ENCODE measurements at places on chromosomes 5 and 9.

GRCh38 chr5:96597438-96598020 lies 64.6 kb upstream of the CAST start:
- no peak for DNase-seq

- no peak for DNase-seq
Observed at GRCh38 chr5:89758146-89758545, 651.4 kb downstream of the CETN3 start.

DNA sequence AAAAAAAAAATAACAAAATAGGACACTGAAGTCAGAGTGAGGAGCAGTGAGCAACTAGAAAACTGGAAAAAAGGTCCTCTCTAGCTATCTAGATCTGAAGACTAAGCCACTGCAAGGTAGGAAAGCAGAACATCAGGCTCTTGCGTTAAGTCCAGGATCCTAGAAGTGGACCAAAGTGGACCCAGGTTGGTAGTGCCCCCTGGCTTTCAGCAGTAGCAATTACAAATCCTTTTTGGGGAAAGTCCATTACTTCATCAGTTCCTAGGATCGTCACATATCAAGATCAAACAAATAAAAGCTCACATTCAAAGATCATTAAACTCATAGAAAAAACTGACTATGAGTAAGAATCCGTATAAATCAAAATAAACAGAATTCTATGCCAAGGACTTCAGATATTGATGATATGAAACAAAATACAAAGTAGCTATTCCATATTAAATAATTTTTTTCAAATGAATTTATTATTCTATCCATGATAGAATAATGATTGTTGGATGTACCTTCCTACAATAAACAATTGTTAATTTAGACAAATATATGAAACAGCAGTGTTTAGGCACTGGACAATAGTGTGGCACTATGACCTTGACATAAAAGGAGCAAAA lies 6.5 kb upstream of the RICTOR start:
- DNase-seq: no peak

GRCh38 chr5:166340039-166340438 lies 1951.4 kb upstream of the WWC1 start:
- no peak for DNase-seq

DNA sequence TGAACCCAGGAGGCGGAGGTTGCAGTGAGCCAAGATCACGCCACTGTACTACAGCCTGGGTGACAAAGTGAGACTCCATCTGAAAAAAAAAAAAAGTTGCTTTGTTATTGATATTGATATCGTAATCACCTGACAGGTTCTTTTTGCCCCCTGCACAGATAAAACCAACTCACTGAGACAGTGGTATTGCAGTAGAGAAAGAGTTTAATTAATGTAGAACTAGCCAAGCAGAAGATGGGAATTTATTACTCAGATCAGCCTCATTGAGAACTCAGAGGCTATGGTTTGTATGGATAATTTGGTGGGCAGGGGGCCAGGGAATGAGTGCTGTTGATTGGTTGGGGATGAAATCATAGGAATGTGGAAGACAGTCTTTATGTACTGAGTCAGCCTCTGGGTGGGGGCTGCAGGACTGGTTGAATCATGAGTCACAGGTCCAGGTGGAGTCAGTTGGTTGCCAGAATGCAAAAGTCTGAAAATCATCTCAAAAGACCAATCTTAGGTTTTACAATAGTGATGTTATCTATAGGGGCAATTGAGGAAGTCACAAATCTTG lies 35.8 kb upstream of the MEGF10 start:
- no peak for DNase-seq
